ENCODE measurements at places on chromosomes 7 and 10. TPM values are rescaled to one million over a fixed set of nuclear protein-coding genes. Genes with fewer than 3 reads are reported as not detected.
A peak's percentile ranks its signal among the peaks of the same experiment; 100 is the strongest.

- no peak for DNase-seq
These were observed 62.1 kb upstream of the PRSS58 start for GRCh38 chr7:142319970-142320369.

GRCh38 chr10:92202536-92202935 lies 88.3 kb downstream of the CPEB3 start:
- no peak for DNase-seq

GRCh38 chr10:62352356-62352970 lies 21.7 kb upstream of the ZNF365 start:
- no peak for DNase-seq

- DNase-seq: peak; percentile 3
These were observed 477 bp upstream of the FBXW4 start for GRCh38 chr10:101695404-101695890.

SFRP4 gene
- 3.4 TPM for total RNA-seq

GRCh38 chr7:36806891-36807290 lies 82.6 kb upstream of the AOAH start:
- DNase-seq: no peak

STAM gene
- total RNA-seq: 14.7 TPM

ANKRD30A gene
- 0.72 TPM for total RNA-seq

DNA sequence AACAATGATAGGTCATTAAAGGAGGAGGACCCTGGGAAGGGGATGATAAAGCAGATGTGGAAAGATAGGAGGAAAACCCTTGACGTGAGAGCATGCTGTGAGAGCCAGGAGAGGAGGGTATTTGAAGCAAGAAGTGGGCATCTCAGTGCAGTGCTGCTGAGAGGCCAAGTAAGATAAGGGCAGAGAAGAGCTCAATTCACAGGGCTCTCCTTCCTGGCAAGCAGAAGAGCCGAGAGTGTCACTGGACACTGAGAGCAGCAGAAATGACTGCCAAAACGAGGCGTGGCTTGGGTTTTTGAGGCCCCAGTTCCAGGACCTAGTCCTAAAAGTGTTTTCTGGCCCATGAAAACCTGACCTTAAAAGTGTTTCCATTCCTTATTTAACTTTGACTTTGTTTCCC lies 213.5 kb downstream of the LHFPL3 start:
- DNase-seq: no peak

DNA sequence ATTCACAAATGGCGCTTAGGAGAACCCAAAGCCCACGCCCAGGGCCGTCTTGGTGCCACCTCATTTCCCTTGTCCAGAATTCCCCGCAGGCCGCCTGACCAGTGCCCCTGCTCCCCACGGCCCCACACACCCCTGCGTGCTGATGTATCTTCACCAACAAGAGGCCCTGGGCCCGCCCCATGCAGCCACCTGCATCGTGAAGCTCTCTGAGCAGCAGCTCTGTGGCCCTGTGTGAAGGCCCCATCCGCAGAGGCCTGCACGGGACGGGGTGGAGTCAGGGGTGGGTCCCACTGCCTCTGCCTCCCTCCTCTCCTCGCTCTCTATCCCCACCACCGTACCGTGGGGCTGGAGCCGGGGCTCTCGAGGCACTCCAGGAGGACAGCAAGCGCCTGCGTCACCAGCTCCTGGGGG lies 14.7 kb downstream of the BRAT1 start:
- DNase-seq: no peak

DNA sequence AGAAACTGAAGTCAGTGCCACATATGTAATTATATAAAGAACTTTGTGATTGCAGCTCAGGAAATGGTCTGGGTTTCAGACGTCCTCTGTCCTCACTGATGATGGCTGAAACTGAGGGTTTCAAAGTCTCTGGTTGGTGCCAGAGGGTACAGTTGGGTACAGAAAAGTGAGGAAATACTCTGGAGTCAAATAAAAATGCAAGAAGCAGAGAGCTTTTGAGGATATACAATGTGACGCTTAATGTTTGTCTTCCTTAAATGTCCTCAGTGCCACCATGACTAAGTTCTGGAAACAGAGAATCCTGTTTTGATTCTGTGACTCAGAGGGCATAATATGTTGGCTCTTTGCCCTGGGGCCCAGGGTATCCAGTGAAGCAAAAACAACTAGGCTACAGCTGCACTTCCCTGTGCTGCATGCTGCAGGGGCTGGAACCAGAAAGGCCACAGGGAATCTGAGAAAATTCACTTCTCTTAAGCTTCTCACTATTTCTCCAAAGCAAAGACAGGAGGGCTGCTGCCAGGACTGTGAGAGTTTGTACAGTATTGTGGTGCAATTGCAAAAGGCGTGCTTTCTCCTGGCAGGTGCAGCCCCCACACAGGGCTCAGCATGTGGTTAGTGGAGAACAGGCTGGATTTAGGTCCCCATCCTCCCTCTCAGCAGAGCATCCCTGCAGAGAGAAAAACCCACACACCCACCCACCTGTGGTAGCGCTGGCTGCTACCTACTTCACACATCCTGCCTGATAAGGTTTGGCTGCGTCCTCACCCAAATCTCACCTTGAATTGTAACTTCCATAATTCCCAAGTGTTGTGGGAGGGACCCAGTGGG lies 169.5 kb upstream of the SVIL start:
- DNase-seq: peak; percentile 88

CALY gene
- total RNA-seq: not detected

DNA sequence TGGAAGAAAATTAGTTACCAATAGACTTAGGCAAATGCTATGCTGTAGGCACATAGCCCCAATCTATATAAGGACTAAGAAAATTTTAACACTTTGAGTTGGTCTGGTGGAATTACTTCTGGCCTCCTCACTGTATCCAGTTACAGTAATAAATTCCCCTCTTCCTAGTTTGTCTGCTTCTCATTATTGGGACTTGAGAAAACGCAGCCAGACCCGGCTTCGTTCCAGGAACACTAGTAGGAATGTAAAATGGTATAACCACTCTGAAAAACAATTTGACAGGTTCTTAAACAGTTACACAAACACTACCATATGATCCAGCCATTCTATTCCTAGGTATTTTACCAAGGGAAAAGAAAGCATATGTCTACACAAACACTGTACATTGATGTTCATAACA lies 150.2 kb downstream of the VPS50 start:
- no peak for DNase-seq

DNA sequence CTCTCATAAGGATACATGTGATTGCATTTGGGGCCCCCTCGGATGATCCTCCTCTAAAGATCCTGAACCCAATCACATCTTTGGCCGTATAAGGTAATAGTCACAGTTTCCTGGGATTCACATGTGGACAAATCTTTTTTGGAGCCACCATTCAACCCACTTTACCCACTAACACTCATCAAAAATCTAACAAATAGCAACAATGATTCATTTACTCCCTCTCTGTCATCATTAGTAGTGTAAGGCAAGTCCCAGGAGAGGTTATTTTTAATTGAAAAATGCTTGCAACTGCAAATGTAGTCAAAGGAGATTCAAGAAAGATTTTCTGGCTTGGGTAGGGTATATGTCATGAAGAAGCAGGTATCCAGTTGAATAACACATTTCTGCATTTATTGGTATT lies 9.9 kb upstream of the SMKR1 start:
- DNase-seq: no peak

LIPK gene
- 4.8 TPM for total RNA-seq

DNA sequence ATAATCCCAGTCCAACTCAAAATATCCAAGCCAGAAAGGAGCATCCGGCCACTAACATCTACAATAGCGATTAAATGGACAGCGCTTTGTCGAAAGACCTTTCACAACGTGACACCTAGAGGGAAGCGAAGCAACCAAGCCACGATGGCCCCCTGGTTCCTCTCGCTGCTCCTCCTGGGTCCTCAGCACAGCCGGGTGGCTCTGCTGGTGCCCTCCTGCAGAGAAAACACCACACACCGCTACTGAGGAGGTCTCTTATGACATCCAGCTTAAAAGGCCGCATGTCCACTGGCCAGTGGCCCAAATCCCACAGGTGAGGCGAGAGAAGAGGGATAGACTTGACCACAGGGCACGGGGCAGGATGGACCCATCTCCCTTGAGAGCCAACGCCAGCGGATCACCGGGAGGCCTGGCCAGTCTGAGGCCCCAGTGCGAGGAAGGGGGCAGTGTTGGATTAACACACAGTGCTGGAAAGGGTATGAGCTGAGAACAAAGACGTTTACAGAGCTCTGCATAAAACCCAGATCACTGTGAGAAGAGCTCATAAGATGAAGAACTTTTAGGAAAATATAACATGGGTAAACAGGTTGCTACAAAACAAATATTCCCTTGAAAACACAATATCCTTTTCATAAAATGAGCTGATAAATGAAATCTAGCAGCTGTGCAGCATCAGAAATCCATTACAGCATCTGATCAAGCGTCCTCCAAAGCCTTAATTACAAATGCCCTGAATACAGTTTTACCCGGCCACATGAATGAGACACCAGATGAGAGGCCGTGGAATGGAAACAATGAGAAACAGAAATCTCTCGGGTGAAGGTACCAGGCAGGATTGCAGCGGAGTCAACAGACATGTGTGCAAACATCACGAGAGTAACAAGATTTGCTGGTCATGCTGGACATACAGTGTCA lies 236.7 kb downstream of the DIP2C start:
- no peak for DNase-seq

GRCh38 chr7:156614434-156615264 lies 25.9 kb upstream of the RNF32 start:
- DNase-seq: no peak

DNA sequence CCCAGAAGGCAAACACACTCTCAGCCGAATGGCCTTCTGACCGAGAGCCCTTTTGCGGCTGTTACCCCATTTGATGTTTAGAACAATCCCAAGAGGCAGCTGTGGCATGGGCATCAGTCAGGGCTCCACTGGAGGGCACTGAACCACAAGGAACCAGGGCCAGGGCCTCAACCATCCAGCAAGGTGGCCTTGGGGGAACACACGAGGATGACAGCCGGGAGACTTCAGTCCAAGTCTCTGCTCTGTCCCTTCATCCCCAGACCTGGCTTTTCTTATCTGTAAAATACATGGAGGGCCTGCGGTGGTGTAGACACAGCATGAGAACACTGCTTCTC lies 63.6 kb upstream of the INSIG1 start:
- DNase-seq: no peak

GRCh38 chr7:55513868-55514267 lies 58.4 kb downstream of the VOPP1 start:
- no peak for DNase-seq

GRCh38 chr10:77609781-77610272 lies 27.8 kb downstream of the KCNMA1 start:
- DNase-seq: peak; percentile 69

DNA sequence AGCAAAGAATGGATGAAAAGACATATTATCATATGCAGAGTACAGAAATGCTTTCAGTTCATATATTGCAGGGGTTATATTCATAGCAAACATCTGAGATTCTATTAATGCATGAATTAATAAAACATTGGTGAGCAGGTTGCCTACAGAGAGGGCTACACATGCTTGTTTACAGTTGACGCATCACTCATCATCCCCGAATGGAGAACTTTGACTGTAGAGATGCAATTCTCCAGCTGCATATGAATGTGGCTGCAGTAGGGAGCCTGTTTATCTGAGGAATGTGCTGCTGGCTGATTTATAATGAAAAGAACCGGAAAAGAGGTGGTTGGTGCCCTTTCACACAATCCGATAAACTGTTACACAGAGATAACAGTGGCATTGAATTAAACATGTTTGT lies 116.5 kb downstream of the GRM3 start:
- no peak for DNase-seq

DNA sequence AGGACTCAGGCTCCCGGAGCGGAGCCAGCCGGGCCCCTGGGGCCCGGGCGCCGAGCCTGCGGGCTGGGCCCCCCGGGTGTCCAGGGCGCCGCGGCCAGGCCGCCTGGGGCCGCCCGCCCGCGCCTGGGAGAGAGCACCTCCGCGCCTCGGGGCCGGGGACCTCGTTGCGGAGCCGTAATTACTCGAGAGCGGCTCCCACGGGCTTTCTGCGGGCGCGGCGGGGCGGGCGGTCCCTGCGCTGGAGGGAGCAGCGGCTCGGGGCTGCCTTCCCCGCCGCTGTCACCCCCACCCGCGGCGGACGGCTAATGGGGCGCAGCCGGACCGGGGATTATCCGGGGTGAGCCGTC lies 1.5 kb downstream of the GNB2 start:
- DNase-seq: no peak

- no peak for DNase-seq
These were observed 13.1 kb upstream of the IMPDH1 start for GRCh38 chr7:128422842-128423241.

DNA sequence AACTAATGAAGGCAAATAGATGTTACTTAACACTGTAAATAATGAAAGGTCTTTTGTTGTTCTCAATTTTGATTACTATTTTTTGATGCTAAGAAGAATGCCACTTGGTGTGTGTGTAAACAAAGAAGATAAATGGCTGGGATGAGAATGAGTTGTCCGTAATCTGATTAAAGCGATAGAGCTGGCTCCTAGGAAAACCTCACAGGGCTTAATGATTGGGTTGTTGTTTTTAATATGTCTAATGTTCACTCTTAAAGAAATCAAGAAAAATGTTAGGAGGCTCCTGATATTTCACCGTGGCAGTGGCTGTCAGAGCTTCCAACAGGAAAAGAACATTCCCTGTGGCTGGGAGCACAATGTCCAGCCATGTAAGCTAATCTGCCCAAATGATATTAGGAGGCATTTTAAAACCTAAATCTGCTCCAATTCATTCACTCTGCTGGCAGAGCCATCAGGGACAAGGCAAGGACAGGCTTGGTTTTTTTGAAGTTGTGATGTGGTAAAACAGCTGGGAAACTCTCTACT lies 243.9 kb downstream of the SNX10 start:
- no peak for DNase-seq

- no peak for DNase-seq
These were observed 160.9 kb upstream of the NEBL start for GRCh38 chr10:21057989-21058388.

CDNF gene
- not detected for total RNA-seq

COBL gene
- total RNA-seq: 5.3 TPM

DNA sequence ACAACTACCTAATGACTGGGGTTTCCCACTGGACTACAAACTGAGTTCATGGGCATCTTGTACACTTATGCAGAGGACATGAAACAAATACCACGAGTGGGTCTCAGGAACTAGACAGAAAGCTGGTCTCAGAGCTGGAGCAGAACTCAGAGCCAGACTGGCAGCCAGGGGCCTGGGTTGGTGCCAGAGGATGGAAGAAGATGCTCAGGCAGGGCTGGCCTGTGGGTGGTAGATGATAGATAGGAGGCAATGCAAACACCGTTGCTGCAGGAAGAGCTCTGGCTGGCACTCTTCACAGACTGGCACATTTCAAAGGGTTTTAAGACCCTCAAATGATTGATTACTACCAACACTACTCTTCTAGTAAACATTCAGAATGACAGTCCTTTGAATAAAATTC lies 28.8 kb downstream of the ENO4 start:
- no peak for DNase-seq

HEPACAM2 gene
- total RNA-seq: 4.3 TPM

- DNase-seq: peak; percentile 67
These were observed 8.4 kb upstream of the IFIT1B start for GRCh38 chr10:89369156-89370105.

GRCh38 chr10:89120931-89121763 lies 86.0 kb downstream of the CH25H start:
- DNase-seq: peak; percentile 16

DNA sequence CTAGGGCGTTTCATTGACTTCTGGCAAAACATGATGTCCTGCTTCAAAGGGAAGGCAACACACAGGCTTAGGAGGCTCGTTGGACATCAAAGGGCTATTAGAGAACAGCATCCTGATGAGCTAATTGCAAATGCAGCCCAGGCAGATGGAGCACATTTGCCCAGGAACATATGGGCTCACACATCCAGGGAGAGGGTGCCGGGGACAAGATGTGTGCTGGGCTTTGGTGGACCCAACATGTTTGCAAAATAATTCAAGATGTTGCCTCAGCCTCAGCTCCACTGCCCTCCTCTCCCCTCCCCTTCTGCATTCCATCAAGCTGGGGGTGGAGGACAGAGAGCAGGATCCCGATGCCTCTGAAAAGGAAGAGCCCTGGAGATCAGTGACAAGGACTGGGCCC lies 217.1 kb upstream of the ZMIZ1 start:
- DNase-seq: peak; percentile 95

Data from umbilical cord (tissue), 2 donors.